Anterior cingulate cortex (tissue), 58 donors: ENCODE measurements at places on chromosomes 7 and 10.

GRCh38 chr7:11726794-11727155 lies 105.2 kb downstream of the THSD7A start:
- DNase-seq: no peak

DNA sequence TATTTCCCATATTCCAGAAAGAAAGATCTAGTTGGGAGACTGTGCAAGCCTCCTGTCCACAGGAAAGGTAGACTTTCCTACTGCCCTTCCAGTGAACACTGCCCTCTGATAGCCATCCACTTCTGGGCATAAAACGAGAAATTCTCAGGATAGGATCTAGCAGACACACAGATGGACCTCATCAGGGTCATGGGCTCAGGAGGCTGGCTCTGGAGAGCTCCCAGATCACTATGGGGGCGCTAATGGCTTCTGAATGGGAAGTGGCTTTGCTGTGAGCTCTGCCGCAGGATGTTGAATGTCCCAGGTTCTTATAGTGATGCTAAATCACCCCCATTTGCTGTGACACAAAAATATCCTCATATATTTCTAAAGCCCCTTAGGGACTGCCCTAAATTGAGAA lies 77.1 kb downstream of the SVIL start:
- DNase-seq: no peak

- no peak for DNase-seq
These were observed 799.0 kb downstream of the NRG3 start for GRCh38 chr10:82674036-82674435.

- no peak for DNase-seq
These were observed 166.3 kb downstream of the LCOR start for GRCh38 chr10:96998329-96998888.

- DNase-seq: no peak
These were observed 542.4 kb upstream of the DPP6 start for GRCh38 chr7:153509768-153510167.

DNA sequence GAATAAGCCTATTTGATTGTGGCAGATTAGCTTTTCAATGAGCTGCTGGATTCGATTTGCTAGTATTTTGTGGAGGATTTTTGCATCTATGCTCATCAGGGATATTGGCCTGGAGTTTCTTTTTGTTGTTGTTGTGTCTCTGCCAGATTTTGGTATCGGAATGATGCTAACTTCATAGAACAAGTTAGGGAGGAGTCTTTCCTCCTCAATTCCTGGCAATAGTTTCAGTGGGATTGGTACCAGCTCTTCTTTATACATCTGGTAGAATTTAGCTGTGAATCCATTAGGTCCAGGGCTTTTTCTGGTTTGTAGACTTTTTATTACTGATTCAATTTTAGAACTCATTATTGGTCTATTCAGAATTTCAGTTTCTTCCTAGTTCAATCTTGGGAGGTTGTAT lies 43.4 kb upstream of the KLF14 start:
- no peak for DNase-seq

DNA sequence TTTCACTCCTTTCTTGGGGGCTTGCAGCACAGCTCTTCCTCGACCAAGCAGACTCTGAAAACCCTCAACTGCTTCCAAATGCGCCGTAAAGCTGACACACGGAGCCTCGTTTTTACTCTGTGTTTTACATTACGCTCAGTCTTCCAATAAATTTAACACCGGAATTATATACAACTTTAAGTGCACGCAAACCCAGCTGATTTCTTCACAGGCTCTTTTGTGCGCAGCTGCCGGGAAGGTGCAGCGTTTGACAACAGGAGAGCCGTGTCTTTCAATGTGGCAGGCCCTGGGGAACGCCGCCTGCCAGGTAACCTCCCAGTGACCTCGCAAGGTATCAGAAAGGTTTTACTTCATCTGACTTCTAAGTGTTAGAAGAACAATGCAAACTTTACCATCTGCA lies 35.0 kb downstream of the GFRA1 start:
- no peak for DNase-seq

- no peak for DNase-seq
These were observed 69.1 kb downstream of the C10orf120 start for GRCh38 chr10:122630526-122630925.

DNA sequence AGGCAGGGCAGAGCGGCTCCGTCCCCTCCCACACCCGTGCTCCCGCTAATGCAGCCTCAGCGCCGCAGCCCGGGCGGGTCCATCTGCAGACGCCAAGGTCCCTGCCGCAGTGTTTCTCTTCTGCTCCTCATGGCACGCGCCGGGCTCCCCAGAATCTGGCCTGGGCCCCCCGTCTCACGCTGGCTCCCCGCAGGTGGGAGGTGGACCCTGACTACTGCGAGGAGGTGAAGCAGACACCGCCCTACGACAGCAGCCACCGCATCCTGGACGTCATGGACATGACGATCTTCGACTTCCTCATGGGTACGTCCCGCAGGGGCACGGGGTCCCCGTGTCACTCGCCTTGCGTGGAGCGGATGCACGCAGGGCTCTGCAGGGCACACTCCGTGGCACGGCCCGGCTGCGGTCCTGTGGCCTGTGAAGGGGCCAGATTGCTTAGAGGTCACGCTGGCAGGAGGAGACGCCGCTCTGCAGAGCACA lies 33.5 kb upstream of the FOXL3 start:
- no peak for DNase-seq

- DNase-seq: no peak
These were observed 97.2 kb downstream of the JAZF1 start for GRCh38 chr7:28083164-28083997.

GRCh38 chr10:48406204-48406603 lies 99.7 kb downstream of the MAPK8 start:
- DNase-seq: no peak

DNA sequence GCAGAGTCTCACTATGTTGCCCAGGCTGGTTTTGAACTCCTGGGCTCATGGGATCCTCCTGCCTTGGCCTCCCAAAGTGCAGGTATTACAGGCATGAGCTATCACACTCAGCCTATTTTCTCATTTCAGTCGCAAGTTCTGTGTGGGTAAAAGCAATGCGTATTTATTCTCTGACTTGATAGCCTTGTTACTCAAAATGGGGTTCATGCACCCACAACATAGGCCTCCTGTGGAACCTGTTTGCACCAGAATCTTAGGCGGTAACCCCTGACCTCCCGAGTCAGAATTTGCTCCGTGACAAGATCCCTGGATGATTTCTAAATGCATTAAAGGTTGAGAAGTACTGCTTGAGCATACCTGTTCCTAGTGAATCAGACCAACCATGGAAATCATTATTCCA lies 7.3 kb downstream of the IL2RA start:
- DNase-seq: no peak

DNA sequence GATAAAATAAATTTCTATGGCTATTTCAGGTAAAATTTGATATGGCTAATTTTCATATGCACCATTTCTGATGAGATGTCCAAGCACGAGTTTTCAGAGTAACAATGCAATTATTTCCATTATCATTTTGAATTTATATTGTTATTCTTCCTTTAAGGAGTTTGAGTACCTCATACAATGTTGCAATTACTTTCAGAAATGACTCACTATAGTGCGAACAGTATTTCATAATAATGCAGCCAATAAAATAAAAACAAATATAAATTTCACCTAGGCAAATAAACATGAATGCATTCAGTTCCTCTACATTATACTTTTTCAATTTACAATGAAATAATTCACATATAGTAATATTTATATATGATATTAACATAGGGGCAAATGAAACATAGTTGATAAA lies 78.8 kb upstream of the LRRN3 start:
- DNase-seq: no peak

- DNase-seq: no peak
These were observed 298.7 kb upstream of the NFE2L3 start for GRCh38 chr7:25853314-25853713.

DNA sequence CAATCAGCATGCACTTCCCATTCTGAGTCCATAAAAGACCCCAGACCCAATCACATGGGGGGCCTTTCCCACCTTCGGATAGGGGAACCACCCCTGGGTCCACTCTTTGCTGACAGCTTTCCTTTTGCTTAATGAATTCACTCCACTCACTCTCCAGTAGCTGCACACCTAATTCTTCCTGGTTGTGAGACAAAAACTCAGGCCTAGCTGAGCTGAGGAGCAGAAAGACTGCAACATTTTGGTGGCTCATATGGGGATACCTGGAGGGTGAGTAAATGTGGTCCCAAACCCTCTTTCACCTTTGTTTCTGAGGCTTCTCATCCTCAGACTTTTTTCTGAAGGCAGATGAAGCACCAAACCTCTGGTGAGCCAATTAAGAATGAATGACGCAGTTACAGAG lies 138.1 kb downstream of the WDR11 start:
- DNase-seq: no peak

GRCh38 chr7:76356823-76357222 lies 2.0 kb downstream of the YWHAG start:
- no peak for DNase-seq

DNA sequence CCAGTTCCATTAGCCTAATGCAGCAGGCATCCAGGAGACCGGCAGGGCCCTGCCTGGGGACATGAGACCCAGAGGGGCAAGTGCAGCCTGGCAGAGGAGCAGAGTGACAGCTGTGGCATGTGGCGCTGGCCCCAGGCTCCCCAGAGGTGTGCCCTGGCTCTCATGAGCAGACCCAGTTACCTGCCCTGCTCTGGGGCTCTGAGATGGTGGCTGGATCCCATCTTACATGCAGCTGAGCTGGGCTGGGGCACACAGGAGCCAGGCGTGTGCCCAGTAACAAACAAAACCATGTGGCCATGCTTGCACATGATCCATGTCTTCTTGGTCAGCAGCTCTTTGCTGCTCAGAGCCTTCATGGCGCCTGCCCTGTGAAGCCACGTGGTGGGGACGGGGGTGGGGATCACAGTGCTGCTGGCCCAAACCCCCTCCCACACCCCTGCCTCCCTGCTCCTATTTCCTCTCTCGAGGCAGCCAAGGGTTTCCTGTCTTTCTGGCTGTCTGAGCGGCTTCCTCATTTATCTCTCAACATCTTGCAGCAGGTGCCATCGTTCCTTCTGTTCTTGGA lies 40.3 kb upstream of the GTF2I start:
- DNase-seq: no peak

GRCh38 chr7:18064242-18064838 lies 36.7 kb upstream of the PRPS1L1 start:
- no peak for DNase-seq

- DNase-seq: no peak
These were observed 9.7 kb upstream of the VSIR start for GRCh38 chr10:71782917-71783490.

DNA sequence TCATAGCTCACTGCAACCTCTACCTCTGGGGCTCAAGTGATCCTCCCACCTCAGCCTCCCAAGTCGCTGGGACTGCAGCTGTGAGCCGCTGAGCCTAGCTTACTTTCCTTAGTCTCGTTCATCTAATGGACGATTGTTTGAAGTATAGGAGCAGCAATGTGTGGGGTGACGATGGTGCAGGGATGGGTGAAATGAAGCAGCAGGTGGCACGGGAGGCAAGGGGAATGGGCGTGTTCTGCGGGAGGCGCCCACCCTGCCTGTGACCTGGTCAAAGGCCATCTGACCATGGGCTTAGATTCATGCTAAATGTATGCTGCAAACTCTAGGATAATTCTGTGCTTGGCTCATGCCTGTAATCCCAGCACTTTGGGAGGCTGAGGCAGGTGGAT lies 210.7 kb downstream of the MAD1L1 start:
- DNase-seq: no peak

- DNase-seq: no peak
These were observed 58.4 kb downstream of the AGK start for GRCh38 chr7:141609576-141609975.
